Cortex of kidney (tissue), 1 donor: ENCODE measurements at places on chromosomes 7 and 10.

GRCh38 chr7:10934292-10934691 lies 39.4 kb upstream of the PHF14 start:
- DNase-seq: no peak

GRCh38 chr10:96826438-96826837 lies 5.7 kb upstream of the LCOR start:
- no peak for DNase-seq

DNA sequence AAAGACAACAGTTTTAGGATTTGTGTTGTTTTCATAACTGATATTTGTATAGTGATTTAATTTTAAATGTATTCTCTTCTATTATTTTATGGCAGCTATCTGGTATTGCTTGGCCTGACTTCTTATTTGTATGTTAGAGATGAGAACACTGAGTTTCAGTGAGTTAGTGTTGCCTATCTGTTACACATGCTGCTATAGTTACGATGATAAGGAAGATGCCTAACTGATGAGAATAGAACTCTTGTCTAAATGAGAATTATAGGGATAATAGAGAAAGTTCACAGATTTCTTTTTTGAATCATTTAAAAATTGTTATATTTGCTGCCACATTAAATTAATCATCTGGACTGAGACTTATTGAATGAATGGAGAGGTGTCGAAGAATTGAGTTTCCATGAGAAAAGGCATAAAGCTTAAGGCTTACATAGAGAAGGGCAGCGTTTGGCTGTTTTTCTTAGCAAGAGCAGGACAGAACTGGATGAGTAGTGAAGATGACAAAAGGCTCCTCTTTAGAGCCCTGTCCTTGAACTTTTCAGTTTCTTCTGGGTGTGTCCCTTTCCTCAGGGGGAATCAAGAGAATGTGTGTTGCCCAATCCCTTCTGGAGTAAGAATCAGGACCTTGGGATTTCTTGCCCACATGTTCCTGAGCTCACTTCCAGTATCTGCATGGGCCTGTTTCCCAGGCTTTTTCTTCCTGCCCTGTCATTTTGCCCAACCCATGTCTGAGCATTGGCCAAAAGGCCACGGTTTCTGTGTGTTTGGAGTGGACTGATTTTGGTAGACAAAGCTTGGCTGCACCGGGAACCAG lies 195.6 kb upstream of the CSTF2T start:
- no peak for DNase-seq

DNA sequence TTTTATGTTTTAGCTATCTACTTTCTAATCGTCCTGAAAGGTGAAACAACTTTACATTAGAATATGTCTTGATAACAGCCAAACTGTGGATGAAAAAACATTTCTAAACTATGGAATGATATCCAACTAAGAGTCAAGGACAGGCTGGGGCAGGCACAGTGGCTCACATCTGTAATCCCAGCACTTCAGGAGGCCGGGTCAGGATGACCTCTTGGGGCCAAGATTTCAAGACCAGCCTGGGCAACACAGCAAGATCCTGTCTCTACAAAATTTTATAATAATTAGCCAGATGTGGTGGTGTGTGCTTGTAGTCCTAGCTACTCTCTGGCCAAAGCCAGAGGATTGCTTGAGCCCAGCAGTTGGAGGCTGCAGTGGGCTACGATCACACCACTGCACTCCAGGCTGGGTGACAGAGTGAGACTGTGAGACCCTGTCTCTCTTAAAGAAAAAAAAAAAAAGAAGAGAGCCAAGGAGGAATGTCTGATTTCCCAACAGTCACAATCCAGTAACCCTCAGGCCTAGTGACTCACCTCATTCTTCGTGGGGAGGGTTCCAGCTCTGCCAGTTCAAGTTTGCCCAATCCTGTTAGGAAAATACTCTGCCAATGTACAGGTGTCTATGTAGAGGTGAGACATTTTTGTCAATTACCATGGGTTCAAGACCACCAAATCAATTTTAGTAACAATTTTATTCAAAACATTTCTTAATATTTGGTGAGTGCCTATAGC lies 14.6 kb upstream of the FZD1 start:
- DNase-seq: no peak

- no peak for DNase-seq
Observed at GRCh38 chr10:60385399-60385738, 4.3 kb downstream of the ANK3 start.

DNA sequence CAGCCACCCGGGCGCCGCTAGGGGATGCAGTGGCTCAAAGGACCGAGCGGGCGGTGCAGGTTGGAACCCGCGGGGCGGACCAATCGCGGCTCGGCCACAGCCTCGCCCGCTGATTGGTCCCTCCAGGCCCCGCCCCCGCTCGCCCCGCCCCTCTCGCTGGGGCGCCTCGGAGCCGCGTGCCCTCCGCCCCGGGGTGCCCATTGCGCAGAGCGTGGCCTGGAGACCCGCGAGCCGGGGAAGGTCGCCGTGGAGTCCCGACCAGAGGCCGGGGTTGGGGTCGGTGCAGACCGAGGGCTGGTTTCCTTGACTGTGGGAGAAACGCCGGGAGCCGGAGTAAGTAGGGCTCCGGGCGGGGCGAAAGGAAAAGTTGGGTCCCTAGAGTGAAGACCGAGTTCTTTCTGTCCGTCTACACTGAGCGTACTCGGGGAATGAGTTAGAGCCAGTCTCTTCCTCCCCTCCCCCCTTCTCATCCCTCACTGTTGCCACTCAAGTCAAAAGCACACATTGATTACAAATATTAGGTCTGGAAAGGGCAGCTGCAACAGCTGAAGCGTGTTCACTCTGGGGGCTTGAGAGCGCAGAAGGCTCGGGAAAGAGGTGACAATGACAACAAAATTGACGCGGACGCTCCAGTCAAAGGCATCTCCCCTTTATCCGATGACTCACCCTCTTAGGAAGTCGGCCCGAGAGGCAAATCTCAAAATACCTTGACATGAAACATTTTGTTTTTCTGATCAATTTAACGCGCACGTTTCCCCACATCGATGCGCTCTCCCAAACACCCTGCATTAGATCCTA lies 843 bp upstream of the GATA3 start:
- DNase-seq: no peak
